ENCODE measurements at places on chromosomes 16 and 17. TPM values are rescaled to one million over a fixed set of nuclear protein-coding genes. Genes with fewer than 3 reads are reported as not detected.

The PRR35 gene
- total RNA-seq: not detected

The CLEC19A gene
- total RNA-seq: not detected

The GPR139 gene
- total RNA-seq: not detected

The NTN1 gene
- under 0.01 TPM for total RNA-seq

The GRIN2C gene
- under 0.01 TPM for total RNA-seq

All from bladder microvascular endothelial cell (primary cell).